ENCODE measurements at places on chromosomes 13 and 19. TPM values are rescaled to one million over a fixed set of nuclear protein-coding genes. Genes with fewer than 3 reads are reported as not detected.

GRCh38 chr13:51771418-51772104 lies 32.4 kb downstream of the DHRS12 start:
- peaks cover 34% of the 10 kb centered on the region for H3K36me3 ChIP-seq
- DNase-seq = no peak
- no peaks in the 10 kb centered on the region for H3K27me3 ChIP-seq
- H3K27ac ChIP-seq = no peak overlapping the region

- no peak overlapping the region for H3K4me3 ChIP-seq
- no peaks in the 10 kb centered on the region for H3K4me1 ChIP-seq
- no peaks in the 10 kb centered on the region for H3K36me3 ChIP-seq
- no peak for DNase-seq
Observed at GRCh38 chr19:2524361-2524839, 48.5 kb downstream of the GADD45B start.

The PDE4A gene
- 2.1 TPM for total RNA-seq

DNA sequence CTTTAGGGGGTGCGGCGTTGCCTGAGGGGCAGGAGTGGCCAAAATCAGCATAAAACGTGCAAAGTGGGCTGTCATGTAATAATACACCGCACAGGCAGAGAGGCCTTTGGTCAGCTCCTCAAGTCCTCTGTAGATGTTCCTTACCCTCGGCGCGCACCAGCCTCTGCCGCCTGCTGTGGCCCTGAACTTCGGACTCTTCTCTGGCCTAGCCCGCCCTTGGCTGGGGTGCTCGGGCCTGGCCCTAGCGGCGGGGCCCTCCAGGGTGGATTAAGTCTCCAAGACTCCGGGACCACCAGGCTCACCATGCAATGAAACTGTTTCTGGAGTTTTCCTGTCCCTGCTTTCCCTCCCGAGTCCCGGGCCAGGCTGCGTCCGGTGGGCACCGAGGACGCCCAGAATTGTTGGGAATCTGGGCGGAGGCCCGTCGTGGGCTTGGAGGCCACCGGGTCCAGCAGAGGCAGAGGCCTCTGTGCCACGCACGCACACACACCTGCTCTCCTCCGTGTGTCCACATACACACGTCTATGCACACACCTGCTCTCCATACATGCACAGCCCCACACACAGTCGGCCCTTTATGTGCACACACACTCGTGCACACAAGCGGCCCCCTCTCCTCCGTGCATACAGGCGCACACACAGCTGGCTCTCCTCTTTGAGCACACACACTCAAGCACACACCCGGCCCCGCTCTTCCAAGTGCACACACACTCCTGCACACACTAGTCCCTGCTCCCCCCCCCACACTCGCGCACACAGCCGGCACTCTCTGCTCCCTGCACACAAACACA lies 1.5 kb upstream of the TFDP1 start:
- no peak overlapping the region for H3K4me3 ChIP-seq
- DNase-seq = no peak
- peaks cover 29% of the 10 kb centered on the region for H3K4me1 ChIP-seq
- H3K27ac ChIP-seq = no peak overlapping the region
- peaks cover 5% of the 10 kb centered on the region for H3K36me3 ChIP-seq
